ENCODE measurements at places on chromosomes 11 and 22.

DNA sequence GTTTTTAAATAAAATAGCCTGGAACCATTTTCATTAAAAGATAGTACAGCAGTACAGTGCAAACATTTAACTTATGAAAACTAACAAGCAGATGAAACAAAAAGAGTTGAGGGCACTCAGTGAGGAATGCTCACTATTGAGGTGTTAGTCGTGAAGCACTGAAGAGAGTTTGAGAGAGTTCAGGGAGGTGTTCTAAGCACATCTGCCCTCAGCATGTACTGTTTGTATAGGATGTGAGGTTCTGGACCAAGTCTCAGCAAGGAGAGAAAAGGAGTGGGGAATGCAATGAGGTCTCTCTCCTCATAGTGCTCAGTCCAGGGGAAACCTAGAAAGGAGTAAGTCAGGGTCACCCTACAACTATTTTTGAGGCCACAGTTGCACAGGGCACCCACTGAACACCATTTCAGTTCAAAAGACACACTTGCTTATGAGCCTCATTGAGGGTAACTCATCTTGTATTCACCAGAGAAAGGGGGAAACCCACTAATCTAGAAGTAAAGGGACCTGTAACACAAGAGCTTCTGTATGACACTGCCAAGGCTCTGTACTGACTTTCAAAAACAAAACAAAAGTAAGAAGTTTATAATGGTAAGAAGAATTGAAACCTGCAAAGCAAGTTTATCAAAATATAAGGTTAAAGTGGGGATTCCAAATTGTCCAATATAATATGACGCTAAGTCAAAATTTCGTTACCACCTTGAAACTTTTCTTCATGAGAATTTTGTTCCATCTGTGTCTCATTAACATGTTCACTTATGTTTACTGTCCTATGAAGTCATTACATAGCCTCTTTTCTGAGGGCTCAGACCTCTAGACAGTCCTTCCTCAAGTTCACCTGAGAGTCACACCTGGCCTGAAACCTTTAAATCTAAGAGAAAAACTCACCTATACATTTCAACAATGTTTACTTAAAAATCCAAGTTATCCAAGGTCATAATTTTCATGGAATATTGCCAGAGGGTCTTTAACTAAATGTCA is 275.3 kb downstream of the ETS1 start:
- no peak for DNase-seq

DNA sequence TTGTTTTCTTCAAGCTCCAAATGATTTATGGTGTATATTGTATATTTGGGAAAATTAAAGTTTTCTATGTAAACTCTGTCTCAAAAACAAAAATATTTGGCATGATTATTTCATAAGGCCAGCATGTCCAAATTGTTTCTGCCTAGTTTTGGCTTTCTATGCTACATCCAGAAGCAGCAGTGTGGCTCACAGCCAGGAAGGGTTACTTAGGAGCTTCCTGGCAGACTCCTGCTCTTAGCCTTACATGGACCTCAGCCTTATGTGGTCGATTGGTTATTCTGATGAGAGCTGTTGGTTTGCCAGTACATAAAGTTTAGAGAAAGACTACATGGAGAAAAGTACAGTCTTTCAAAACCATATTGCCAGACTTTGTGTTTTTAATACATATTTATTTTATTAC is 297.7 kb upstream of the FAT3 start:
- no peak for DNase-seq

DNA sequence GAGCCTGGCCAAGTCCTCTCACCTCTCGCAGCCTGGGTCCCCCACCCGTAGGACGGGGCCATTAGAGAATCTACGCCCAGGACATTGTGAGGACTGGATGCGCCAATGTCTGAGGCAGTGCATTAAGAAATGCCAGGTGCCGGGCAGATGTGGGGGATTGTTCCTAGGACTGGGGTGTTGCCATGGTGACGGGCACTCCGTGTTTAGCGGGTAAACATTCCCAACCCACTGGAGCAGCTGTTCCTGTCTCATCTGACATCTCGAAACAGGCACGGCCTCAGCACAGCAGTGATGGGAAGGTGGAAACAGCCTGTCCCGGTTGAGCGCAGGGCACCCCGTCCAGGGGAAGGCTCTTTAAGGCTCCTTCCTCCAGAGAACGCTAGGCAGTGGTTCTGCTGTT is 99.6 kb upstream of the RTL6 start:
- DNase-seq = no peak

GRCh38 chr11:94196363-94196762 is 67.7 kb downstream of the PANX1 start:
- DNase-seq = no peak

GRCh38 chr11:11406652-11407051 is 53.6 kb upstream of the CSNK2A3 start:
- DNase-seq = no peak
